ENCODE measurements at places on chromosomes 13 and 19. TPM values are rescaled to one million over a fixed set of nuclear protein-coding genes. Genes with fewer than 3 reads are reported as not detected.

The NLRP7 gene
- total RNA-seq, result not detected

DNA sequence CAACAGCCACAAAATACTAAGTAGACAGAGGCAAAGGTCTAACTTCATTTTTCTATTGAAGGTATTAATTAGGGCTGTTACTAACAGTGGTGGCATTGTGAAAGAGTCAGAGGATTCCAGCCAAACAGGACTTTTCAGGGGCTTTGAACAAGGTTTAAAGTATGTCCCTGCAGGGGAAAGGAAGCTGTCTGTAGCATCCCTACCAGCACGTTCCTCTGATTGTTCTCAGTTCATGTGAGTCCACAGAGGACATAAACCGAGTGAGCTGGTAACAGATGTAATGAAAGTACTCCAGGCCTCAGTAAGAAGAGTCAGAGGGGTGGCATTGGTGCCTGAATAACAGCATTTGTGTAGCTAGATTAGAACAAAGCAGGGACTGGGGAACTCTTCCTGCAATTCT is 15.3 kb upstream of the SPATA13 start:
- H3K4me1 ChIP-seq, result peaks cover 17% of the 10 kb centered on the region
- no peak overlapping the region for H3K4me3 ChIP-seq
- DNase-seq, result no peak
- H3K36me3 ChIP-seq, result no peaks in the 10 kb centered on the region
- no peaks in the 10 kb centered on the region for H3K27me3 ChIP-seq

DNA sequence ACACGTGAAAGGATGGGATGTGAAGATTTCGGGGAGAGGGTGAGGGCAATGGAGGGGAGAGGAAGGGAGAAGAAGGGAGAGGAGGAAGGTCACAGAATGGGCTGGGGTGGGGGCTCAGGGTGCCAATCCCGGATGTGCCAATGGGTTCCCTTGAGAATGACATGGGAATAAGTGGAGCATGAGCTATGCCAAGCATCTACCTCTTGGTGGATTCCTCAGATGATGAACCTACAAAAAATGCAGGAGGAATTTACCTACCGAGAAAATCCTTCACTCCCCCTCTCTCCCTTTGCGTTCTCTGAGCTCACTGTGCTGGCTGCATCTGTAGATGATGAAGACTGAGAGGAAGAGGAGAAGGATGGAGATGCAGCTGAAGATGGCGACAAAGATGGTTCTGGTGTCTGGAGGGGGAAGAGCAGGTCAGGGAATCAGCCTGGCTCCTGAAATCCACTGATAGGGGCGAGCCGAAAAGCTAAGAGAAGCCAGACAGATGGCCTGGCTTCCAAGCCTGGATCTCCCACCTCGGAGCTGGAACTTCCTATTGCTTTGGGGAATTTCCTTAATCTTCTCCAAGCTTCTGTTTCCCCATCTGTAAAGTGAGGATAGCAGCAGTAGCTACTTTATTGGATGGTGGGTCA is 21.6 kb downstream of the VSTM1 start:
- peaks cover 5% of the 10 kb centered on the region for H3K27me3 ChIP-seq
- H3K4me1 ChIP-seq, result no peaks in the 10 kb centered on the region
- no peak overlapping the region for H3K4me3 ChIP-seq
- H3K36me3 ChIP-seq, result no peaks in the 10 kb centered on the region
- H3K27ac ChIP-seq, result no peak overlapping the region

- H3K27ac ChIP-seq, result no peak overlapping the region
- DNase-seq, result no peak
- no peak overlapping the region for H3K4me3 ChIP-seq
- no peaks in the 10 kb centered on the region for H3K36me3 ChIP-seq
- H3K27me3 ChIP-seq, result no peaks in the 10 kb centered on the region
- no peaks in the 10 kb centered on the region for H3K4me1 ChIP-seq
Measured at GRCh38 chr19:8884416-8884815, 52.2 kb downstream of the MBD3L1 start.

GRCh38 chr19:16548956-16549355 is 6.7 kb upstream of the CHERP start:
- no peaks in the 10 kb centered on the region for H3K27me3 ChIP-seq
- no peak overlapping the region for H3K4me3 ChIP-seq
- DNase-seq, result no peak
- H3K36me3 ChIP-seq, result peaks cover 24% of the 10 kb centered on the region
- H3K4me1 ChIP-seq, result no peaks in the 10 kb centered on the region

GRCh38 chr13:91375116-91375729 is 23.2 kb upstream of the GPC5 start:
- no peak overlapping the region for H3K4me3 ChIP-seq
- H3K4me1 ChIP-seq, result no peaks in the 10 kb centered on the region
- H3K36me3 ChIP-seq, result no peaks in the 10 kb centered on the region
- H3K27ac ChIP-seq, result no peak overlapping the region
- DNase-seq, result no peak
